ENCODE measurements at places on chromosomes 2 and 18. TPM values are rescaled to one million over a fixed set of nuclear protein-coding genes. Genes with fewer than 3 reads are reported as not detected.

DNA sequence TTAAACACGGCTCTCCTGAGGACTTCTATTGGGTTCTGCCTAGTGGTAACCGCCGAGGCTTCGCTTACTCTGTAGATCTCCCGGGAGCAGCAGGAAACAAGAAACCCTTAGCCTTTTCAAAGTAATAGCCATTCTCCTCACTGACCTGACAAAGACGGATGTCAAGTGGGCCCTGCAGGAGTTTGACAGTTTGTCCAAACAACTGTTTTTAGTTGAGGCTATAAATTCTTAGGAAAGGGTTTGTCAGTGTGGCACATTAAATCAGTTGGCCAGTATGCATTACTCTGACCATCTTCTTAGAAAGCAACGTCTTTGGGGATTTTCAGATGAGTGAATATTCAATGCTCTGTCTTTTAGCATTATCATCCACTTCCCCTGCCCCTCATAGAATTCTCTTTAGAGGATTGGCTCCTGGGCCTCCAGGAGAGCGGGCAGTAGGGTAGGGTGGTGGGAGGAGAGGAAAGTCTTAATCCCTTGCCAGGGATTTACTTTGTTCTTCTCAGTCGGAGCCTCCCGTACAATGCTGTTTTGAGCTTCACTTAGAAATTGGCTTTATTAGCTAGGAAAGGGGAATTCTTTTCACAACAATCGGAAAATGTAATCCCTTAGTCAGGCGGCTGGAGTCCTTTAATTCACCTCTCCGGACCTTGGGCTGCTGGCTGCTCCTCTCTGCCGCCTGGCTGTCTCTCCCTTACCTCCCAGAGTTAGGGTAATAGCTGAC is 13.3 kb upstream of the C18orf32 start:
- no peaks in the 10 kb centered on the region for H3K36me3 ChIP-seq
- H3K4me1 ChIP-seq = peaks cover 14% of the 10 kb centered on the region
- H3K4me3 ChIP-seq = peak overlapping the region; percentile 9
- H3K27me3 ChIP-seq = peaks cover 56% of the 10 kb centered on the region
- H3K27ac ChIP-seq = no peak overlapping the region

GRCh38 chr2:178568227-178568626 is 88.0 kb downstream of the PLEKHA3 start:
- H3K4me3 ChIP-seq = no peak overlapping the region
- H3K27me3 ChIP-seq = no peaks in the 10 kb centered on the region
- H3K27ac ChIP-seq = no peak overlapping the region
- no peaks in the 10 kb centered on the region for H3K4me1 ChIP-seq
- peaks cover 79% of the 10 kb centered on the region for H3K36me3 ChIP-seq
- no peak for DNase-seq

DNA sequence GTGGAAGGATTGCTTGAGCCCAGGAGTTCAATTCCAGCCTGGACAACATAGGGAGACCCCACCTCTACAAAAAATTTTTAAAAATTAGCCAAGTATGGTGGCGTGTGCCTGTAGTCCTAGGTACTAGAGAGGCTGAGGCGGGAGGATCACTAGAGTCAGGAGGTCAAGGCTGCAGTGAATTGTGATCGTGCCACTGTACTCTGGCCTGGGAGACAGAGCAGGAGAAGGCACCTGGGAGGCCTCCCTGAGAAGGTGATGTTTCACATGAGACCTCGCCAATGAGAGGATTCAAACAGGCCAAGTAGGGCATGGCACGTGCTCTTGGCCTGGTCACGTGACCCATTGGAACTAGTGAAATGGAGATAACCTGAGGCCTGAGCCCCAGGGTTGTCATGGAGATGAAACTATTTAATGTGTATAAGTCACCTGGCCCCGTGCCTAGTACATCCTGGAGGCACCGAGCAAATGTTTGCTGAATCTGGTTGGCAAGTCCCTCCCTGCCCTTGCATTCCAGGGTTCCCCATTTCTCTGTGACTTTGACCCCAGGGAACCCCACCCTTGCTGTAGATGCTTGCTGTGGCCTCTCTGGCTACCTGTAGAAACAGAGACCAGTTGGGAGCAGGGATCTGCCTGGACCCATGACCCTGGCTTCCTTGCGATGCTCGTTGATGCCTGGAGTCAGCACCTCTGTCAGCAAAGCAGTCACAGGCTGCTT is 26.1 kb upstream of the ROCK2 start:
- peaks cover 53% of the 10 kb centered on the region for H3K4me1 ChIP-seq
- H3K4me3 ChIP-seq = no peak overlapping the region
- H3K27ac ChIP-seq = no peak overlapping the region
- no peak for DNase-seq

Gene CRYBA2
- not detected for total RNA-seq

Gene MTERF4
- total RNA-seq = 46.2 TPM

All from neural crest cell (in vitro differentiated cells).